Activated T-cell treated with anti-CD3 and anti-CD28 coated beads, Interleukin-2, amount 50 U/mL, for 24 hours (primary cell): ENCODE measurements at places on chromosomes 7 and 10.
A peak's percentile ranks its signal among the peaks of the same experiment; 100 is the strongest.

DNA sequence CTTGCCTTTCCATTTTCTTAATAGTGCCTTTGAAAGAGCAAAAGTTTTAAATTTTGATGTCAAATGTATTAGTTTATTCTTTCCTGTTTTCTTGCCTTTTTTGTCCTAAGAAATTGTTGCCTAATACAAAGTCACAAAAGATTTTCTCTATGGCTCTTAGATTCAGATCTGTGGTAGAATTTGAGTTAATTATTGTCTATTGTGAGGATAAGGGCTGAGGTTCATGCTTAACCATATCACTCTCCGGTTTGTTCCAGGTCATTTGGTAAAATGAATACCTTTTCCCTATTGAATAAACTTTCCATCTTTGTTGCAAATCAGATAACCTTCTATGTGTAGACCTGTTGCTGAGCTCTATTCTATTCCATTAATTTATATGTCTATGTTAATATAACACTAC lies 96.0 kb downstream of the NOD1 start:
- H3K4me1 ChIP-seq = no peaks in the 10 kb centered on the region
- no peaks in the 10 kb centered on the region for H3K36me3 ChIP-seq
- DNase-seq = no peak
- no peak overlapping the region for H3K4me3 ChIP-seq

DNA sequence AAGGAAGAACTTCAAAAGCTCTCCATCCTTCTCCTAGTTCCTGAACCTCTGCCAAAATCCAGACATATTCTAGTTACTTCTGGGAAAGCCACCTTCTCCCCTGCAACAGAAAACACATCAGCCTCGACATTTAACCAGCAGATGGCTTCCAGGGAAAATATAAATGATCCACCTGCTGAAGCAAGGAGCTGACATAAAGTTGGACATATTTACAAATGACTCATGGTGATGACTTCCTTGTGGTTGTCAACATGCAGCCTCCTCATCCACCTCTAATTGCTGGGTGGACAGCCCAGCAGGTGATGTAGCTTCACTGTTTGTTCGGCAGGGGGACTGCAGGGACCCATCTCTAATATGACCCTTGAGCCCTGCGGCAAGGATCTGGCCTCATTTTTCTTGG lies 266.0 kb downstream of the C7orf25 start:
- H3K4me1 ChIP-seq = no peaks in the 10 kb centered on the region
- H3K36me3 ChIP-seq = no peaks in the 10 kb centered on the region
- no peak for DNase-seq
- H3K4me3 ChIP-seq = no peak overlapping the region
- no peak overlapping the region for H3K27ac ChIP-seq

DNA sequence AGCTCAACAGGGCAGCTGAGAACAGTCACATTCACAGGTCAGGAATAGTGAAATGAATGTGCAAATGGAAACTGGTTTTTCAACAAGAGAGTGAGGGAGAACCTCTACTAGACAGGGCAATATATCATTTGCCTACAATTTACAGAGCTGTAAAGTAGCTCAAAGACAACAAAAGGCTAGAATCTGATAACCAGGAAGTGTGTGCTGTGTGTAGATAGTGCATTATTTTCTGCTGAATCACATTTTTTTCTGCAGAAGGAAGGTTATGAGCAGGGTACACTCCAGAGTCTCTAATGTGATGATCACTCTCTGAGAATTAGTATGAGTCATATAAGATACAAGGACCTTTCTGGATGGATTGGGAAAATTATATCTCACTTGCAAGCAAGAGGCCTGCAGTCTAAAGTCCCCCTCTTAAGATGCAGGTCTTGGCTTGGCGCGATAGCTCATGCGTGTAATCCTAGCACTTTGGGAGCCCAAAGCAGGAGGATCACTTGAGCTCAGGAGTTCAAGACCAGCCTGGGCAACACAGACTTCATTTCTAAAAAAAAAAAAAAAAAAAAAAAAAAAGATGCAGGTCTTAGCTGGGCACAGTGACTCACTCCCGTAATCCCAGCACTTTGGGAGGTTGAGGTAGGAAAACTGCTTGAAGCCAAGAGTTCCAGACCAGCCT lies 59.9 kb upstream of the COBL start:
- no peaks in the 10 kb centered on the region for H3K36me3 ChIP-seq
- H3K27ac ChIP-seq = no peak overlapping the region
- no peak for DNase-seq
- H3K27me3 ChIP-seq = no peaks in the 10 kb centered on the region
- no peak overlapping the region for H3K4me3 ChIP-seq

DNA sequence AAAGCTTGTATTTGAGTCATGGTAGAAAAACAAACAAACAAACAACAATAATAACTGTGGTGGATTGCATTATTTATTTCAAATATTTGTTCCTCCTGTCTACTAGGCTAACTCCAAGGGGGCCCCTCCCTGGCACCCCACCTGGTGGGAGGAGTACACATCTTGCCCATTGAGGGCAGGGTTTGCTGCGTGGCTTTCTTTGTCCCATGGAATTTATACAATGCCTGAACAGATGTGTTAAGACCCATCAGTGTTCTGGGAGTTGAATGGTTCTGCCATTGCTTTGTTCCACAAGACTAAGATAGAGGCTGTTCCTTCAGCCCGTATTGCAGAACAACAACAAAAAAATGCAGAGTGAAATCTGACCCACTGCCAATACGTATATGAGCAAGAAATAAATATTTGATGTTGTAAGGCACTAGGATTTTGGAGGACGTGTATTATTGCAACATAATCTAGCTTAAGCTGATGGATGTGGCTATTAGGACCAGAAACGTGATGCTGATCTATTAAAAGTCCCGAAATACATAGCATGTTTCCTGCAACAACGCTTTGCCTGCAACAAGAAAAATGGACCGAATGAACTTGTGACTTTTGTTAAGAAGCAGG lies 119.1 kb upstream of the JCAD start:
- DNase-seq = no peak
- no peak overlapping the region for H3K4me3 ChIP-seq
- peaks cover 16% of the 10 kb centered on the region for H3K27me3 ChIP-seq
- H3K36me3 ChIP-seq = no peaks in the 10 kb centered on the region
- no peak overlapping the region for H3K27ac ChIP-seq

- H3K4me1 ChIP-seq = peaks cover 50% of the 10 kb centered on the region
- H3K4me3 ChIP-seq = no peak overlapping the region
- peaks cover 3% of the 10 kb centered on the region for H3K36me3 ChIP-seq
Observed at GRCh38 chr10:79328737-79329504, 18.3 kb upstream of the PPIF start.

DNA sequence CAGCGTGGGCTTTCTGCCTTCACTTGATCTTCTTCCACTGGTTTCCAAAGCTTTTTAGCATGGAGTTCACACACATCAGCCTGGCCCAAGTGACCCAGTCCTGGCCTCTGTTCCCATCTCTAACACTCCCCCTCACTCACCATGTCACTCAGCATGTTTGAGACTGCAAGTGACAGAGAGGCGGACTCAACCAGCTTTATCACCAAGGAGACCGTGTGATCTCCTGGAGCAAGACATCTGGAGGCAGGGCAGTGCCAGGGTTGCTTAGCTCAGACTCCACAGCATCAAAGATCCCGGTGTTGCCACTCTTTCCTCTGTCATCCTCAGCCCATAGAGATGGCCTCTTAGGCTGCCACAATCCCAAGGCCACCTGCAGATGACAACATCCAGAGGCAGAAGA lies 39.4 kb downstream of the FAM241B start:
- H3K27me3 ChIP-seq = peaks cover 52% of the 10 kb centered on the region
- no peaks in the 10 kb centered on the region for H3K4me1 ChIP-seq
- no peak overlapping the region for H3K27ac ChIP-seq
- no peaks in the 10 kb centered on the region for H3K36me3 ChIP-seq

- no peak overlapping the region for H3K27ac ChIP-seq
- no peaks in the 10 kb centered on the region for H3K27me3 ChIP-seq
- no peak for DNase-seq
- no peaks in the 10 kb centered on the region for H3K4me1 ChIP-seq
- no peaks in the 10 kb centered on the region for H3K36me3 ChIP-seq
- H3K4me3 ChIP-seq = no peak overlapping the region
Observed at GRCh38 chr10:131115801-131116200, 195.7 kb downstream of the TCERG1L start.

DNA sequence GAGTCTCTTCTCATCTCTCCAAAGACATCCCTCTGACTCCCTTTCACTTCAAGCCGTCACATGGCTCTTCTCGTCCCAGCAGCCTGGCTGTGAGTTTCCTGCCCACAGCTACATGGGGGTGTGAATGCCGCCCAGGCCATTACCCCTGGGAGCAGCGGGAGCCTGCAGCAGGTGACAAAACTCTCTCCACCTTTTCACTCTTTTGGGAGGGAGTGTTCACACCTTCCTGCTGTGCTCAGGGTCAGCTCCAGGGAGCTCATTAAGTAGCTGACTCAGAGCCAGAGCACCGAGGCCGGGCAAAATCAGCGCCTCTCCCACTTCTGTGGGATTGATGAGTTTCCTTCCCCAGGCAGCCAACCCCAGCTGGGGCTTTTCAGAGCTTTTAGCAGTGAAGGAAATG lies 271.3 kb downstream of the TYW1 start:
- H3K4me3 ChIP-seq = no peak overlapping the region
- DNase-seq = no peak
- H3K27me3 ChIP-seq = no peaks in the 10 kb centered on the region
- no peaks in the 10 kb centered on the region for H3K4me1 ChIP-seq

DNA sequence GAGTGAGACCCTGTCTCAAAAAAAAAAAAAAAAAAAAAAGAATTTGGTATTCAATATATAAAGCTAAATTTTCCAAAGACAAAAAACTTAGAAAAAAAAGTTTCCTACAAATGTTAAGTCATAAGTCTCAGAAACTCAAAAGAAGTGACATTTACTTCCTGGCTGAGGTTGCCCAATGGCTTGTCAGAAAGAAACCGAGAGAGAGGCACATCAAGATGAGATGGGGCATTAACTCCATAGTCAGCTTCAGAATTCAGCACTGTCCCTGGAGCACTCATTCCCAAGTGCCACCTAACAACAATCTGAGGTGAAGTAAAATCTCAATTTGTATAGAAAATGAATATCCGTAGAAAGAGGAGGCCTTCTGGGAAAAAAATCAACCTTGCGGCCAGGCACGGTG lies 6.8 kb upstream of the SPOCK2 start:
- H3K27ac ChIP-seq = peak overlapping the region; percentile 86
- no peaks in the 10 kb centered on the region for H3K27me3 ChIP-seq

DNA sequence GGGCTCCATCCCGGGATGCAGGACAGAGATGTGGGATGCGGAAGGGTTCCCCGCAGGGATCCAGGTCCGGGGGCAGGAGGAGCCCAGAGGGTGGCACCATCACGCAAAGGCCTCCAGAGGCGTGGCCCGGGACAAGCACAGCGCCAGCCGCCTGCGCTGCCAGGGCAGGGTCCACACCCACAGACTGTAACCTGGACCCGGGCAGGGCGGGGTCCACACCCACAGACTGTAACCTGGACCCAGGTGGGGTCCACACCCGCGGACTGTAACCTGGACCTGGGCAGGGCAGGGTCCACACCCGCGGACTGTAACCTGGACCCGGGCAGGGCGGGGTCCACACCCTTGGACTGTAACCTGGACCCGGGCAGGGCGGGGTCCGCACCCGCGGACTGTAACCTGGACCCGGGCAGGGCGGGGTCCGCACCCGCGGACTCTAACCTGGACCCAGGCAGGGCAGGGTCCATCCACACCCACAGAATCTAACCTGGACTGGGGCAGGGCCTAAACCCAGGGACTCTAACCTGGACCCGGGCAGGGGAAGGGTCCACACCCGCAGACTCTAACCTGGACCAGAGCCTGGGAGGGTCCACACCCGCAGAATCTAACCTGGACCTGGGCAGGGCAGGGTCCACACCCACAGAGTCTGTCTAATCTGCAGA lies 37.5 kb upstream of the SUN1 start:
- H3K4me1 ChIP-seq = no peaks in the 10 kb centered on the region
- H3K4me3 ChIP-seq = no peak overlapping the region
- no peaks in the 10 kb centered on the region for H3K27me3 ChIP-seq

DNA sequence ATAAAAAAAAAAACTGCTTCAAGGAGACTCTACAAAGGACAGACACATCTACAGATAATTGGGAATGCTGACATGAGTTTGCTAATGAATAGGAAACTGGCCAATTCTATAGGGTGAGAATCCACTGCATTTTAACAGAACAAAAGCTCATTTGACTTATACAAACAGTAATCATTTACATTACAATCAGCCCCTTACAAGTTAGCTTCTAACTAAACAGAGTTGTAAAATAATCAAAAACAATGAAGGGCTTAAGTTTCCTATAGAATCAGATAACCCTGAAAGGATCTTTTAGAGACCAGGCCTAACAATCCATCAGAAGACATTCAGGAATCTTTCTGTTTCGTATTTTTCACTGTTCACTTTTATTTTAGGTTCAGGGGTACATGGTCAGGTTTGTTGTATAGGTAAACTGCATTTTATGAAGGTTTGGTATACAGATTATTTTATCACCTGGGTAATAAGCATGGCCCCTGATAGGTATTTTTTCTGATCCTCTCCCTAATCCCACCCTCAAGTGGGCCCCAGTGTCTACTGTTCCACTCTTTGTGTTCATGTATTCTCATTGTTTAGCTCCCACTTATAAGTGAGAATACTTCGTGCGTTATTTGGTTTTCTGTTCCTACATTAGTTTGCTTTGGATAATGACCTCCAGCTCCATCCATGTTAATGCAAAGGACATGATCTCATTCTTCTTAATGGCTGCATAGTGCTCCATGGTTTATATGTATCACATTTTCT lies 131.3 kb upstream of the NOBOX start:
- H3K36me3 ChIP-seq = peaks cover 20% of the 10 kb centered on the region
- no peak for DNase-seq
- H3K27ac ChIP-seq = no peak overlapping the region
- H3K27me3 ChIP-seq = no peaks in the 10 kb centered on the region

DNA sequence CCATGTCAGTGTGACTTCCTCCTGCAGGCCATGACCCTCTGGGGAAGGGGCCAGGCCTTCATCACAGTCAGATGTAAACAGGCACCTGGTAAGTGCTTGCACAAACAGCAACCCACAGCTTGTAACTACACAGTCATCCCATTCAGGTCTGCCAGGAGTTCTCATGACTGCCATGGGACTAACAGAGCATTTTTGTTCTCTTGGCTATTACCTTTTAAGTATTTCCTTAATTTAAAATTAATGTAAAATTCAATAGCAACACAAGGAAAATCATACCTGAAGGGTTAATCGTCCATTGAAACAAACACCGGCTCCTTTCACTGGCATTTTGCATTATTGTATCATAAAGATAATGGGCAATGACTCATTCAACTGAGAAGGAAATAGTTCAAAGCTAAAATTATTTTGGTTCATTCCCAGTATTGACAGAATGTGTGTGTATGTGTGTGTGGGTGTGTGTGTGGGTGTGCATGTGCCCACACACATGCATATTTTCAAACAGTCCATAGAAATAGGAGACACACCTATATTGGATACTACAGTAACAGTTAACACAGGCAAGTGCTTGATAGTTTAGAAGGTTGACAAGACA lies 307.9 kb downstream of the WDR11 start:
- no peaks in the 10 kb centered on the region for H3K36me3 ChIP-seq
- no peak overlapping the region for H3K4me3 ChIP-seq
- H3K27me3 ChIP-seq = no peaks in the 10 kb centered on the region
- DNase-seq = no peak

DNA sequence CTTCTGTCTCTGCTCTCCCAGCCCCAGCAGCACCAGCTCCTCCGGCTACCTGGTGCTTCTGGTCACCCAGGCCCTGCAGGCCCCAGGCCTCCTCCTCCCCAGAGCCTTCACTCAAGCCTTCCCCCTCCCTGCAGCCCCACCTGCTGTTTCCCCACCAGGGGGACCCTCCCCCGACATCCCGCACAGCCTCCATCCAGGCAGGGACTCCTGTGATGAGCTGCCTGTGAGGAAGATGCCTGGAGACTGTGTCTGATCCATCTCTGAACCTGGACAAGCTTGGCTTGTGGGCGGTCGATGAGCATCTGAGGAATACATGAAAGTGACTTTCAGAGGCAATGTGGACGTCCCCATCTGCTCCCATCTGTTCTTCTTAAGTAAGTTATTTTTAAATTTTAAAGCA lies 45.0 kb downstream of the RAMP3 start:
- H3K27ac ChIP-seq = no peak overlapping the region
- H3K4me3 ChIP-seq = no peak overlapping the region
- H3K36me3 ChIP-seq = no peaks in the 10 kb centered on the region
